ENCODE measurements at places on chromosomes 11 and 22.

GRCh38 chr22:17945156-17945887 is 79.0 kb downstream of the MICAL3 start:
- DNase-seq = no peak

GRCh38 chr11:643366-643765 is 6.3 kb downstream of the DRD4 start:
- no peak for DNase-seq

GRCh38 chr22:27973846-27974245 is 54.8 kb upstream of the PITPNB start:
- no peak for DNase-seq

DNA sequence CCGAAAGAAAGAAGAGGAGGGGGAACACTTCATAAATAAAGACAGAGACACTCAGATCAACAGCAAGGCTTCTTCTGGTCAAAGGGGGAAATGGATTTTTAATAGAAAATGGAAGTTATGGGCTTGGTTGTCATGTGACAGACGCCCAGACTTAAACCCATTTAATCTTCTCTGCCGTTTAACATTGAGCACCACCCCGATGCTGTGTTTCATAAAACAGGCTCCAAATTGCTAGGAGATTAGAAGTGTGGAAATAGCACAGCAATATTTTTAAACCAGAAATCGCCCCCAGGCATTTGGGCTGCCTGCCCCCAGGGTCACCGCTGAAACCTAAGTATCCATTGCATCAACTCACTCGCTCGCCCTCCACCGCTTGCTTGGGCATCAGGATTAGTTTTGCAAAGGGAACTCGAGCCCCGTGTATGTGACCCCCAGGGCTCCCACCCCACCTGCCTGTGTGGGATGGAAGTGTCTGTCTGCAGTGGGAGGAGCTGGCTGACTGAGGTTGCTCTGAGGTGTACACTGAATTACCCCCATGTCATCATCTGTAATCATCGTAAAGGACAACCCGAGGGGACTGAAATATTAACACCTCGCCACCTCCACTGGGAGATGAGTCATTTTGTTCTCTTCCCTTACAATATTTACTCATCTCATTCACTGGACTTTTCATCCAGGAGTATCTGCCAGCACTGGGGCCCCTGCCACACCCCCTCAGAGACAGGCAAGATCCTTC is 10.7 kb downstream of the DSCAML1 start:
- no peak for DNase-seq
